ENCODE measurements at places on chromosomes 16 and 17.

GRCh38 chr16:1545044-1546040, 11.9 kb downstream of the TMEM204 start:
- no peak for DNase-seq

- no peak for DNase-seq
These were observed 18.5 kb upstream of the DOC2B start for GRCh38 chr17:199806-200545.

- no peak for DNase-seq
These were observed 5.2 kb downstream of the IL21R start for GRCh38 chr16:27407133-27407532.

DNA sequence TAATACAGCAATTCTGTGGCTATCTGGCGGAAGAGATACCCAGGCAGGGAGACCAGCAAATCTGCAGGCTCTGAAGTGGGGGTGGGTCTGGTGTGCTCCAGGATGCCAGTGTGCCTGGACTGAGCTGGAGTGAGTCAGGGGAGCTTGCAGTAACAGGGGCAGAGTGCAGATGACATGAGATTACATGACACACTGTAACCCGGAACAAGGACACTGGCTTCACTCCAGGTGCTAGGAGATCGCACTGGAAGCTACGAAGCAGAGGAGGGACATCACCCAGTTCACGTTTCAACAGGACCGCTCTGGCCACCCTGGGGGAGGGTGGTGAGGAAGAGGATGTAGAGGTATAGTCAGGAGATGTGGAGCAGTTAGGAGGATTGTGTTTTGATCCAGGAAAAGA, 475.6 kb downstream of the CDH13 start:
- DNase-seq: no peak

DNA sequence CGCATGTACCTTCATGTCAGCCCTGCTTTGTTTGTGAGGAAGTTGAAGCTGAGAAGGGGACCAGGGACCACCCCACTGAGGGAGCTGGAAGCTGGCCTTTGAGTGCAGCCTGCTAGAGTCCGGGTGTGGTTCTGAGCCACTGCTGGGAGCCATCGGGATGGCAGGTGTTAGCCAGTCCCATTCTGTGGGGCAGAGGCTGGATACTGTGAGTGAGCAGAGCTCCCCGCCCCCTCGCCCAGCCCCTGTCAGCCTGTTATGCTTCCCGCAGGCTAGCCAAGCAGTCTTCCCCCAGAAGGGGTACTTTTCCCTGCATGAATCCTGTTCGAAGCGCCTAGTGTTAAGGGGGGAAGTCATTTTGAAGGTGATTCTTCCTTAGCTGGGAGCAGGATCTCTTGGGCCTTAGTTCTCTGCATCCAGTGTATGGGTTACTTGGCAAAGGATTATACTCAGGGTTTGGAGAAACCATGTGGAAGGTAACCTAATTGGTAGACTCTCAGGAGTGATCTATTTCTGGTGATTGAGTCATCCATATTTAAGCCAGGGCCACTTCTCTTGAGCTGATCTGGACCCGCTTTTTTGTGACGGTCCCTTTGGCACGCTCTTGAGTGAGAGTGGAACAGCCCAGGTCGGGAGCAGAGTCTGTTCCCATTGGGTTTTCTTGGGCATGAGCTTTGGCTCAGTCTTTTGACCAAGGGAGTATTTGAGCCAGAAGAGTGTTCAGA, 23.8 kb downstream of the AKAP1 start:
- no peak for DNase-seq

DNA sequence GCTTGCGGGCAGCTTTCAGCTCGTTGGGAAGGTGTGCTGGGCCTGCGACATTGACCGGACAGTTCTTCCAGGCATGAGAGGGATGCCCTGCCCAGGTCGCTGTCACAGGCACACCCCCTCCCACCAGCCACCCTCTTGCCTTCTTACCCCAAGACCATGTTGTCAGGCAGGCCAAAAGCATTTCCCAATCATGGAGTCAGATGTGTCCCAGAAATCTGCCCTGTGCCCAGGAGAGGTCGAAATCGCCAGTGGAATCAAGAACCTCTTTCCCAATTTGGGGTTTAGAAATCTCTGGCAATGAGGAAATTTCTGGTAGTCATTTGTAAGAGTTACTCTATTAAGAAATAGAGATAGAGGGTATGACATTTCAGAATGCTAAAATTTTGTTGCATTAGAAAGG, 177.1 kb downstream of the RAB11FIP4 start:
- DNase-seq: no peak

- no peak for DNase-seq
These were observed 14.9 kb downstream of the SETD6 start for GRCh38 chr16:58530179-58530578.

DNA sequence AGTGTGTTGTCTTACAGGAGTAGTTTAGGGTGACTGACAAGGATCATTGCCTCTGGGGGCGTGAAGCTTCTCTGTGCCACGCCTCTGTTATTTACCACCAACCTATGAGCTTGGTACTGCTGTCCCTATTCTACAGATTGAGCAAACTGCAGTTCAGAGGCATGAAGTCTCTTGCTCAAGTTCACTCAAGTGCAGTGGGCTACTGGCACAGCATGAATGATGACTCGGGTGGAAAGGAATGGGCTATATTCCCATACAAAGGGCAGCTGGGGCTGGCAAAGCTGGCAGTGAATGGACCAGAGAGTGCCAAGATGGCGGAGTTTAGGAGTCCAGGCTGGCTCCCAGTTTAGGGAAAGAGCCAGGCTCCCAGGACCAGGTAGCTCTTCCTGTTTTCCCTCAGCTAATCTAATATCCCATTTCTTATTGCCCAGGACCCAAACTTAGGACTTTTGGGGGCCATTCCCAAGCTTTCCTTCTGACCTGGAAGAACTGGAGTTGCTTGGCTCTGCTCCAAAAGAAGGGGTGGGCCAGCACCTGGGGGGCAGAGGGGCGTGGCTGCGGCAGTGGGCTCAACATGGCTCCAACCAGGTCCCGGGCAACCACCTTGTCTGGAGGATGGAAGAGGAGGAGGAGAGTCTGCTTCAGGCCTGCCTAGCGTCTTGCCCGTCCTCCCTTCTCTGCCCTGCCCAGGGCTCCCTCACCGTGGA, 12.9 kb downstream of the PLK1 start:
- DNase-seq: no peak

GRCh38 chr17:55320594-55321426, 56.0 kb downstream of the HLF start:
- no peak for DNase-seq

DNA sequence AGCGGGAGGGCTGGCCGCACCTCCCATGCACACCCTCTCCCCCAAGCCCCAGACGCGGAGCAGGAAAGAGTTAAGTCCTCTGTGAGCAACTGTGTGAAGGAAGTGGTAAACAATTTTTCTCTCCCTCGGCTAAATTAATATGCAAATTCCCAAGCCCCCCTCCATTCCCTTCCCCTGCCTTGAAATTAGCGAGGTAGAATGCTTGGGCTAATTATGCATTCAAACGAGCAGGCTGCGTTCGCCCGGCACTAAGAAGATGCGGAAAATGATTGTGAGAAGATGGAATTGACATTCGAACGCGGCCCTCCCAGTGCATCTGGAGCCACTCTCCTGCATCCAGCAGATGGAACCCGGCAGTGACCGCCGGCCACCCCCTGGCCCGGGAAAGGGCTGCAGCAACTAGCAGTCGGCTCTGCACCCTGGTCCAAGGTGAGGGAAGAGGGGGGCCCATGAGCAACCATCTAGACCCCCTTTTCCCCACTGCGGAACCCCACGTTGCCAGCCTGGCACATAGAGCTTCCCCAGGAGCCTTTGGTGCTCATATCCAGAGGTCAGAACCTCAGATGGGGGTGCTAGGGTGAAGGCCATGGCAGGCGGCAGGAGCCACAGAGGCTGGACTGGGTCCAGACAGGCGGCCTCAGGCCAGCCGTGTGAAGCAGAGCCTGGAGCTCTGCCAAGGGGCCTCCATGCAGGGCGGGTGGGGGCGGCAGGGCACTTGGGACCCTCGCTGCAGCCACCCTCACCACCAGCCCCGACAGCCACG, 49.1 kb upstream of the ACSF3 start:
- DNase-seq: no peak

- DNase-seq: no peak
These were observed 161.1 kb downstream of the RAB11FIP4 start for GRCh38 chr17:31552568-31552967.

DNA sequence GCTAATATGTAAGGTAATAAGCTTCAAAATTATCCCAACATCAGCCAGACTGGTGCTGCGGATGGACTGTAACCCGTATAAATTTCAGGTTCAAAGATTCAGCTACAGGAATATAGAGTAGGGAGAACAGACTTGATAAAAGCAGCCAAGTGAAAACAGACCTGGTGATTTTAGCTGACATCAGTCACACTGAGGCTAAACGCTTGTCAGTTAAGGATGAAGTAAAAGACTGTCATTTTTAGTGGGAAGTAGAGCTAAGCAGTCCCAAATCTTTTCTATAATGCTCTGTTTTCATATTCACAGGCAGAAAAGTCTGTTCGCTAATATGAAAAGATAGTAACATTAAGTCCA, 35.4 kb downstream of the CMTM4 start:
- no peak for DNase-seq

DNA sequence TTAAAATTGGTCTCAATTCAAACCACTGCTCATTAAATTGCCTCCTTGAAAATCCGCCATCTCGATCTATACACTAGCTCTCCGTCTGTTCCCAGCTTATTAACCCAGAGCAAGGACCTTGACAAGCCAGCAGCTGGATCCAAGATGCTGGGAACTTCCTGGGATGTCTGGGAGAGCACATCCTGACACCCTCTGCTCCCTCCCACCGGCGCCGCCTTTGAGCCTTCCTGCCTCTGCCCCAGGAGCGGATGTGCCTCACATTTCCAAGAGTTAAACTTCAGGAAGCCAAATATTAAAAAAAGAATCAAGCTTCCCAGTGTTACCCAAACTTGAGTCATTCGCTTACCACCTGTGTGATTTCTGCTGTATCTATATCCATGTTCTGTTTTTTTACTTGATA, 107.9 kb downstream of the HAPSTR1 start:
- no peak for DNase-seq

- no peak for DNase-seq
These were observed 121.0 kb upstream of the NLRP1 start for GRCh38 chr17:5705081-5705875.

GRCh38 chr16:51636920-51637769, 486.1 kb upstream of the SALL1 start:
- no peak for DNase-seq

- no peak for DNase-seq
These were observed 18.0 kb downstream of the MYLK3 start for GRCh38 chr16:46730126-46730525.

DNA sequence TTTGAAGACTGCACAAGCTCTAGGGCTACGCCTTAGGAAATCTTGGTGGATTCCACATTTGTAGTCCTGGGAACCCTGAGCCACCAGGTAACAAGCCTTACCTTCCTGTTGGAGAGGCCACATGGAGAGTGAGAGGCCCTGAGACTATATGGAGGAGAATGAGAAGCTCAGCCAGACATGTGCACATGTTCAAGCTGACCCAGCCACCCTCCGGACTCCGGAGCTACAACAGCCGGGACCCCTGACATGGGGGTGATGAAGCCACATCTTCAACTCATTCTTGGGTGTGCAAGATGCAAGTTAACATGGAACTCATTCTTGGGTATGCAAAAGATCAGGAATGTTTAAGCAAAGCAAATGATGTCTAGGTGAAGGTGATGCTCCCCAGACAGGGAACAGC, 62.7 kb downstream of the GNA13 start:
- DNase-seq: no peak

- DNase-seq: no peak
These were observed 1.5 kb downstream of the TNRC6A start for GRCh38 chr16:24730914-24731313.

GRCh38 chr17:55411463-55411855, 10.2 kb downstream of the MMD start:
- no peak for DNase-seq

DNA sequence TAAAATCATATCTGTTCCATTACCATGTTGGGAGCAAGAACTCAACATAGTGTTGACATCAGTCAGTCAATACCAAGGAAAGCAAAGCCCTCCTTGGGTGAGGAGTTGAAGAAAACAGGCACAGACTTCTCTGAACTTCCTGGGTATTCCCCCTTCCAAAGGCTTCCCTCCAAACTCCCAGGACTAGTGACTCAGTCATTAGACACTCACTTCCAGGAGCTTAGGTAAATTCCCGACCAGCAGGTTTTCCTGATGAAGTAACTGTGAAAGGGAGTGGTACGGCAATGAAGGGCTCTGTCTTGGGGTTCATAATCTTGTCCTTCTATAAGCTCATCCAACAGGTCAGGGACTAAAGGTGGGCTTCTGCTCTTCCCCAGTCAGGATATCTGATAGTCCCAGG, 293.8 kb upstream of the AXIN2 start:
- DNase-seq: no peak

DNA sequence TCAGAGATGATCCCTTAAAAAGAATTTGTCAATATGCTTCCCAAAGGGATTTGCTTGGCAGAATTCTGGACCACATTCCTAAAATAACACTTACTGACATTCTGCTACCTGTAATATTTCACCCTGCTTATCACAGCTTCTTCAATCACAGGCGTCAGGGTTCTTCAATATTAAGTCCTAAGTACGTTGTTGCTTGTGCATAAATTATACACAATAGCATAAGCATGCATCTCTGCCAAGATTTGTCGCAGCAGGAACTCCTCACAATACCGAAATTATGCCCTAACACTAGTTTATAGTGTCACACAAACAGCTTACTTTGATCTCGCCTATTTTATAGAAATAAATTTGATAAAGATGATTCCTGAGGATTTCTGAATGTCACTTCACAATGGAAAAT, 48.9 kb downstream of the UBE2G1 start:
- DNase-seq: no peak

- DNase-seq: no peak
These were observed 21.2 kb downstream of the SOCS3 start for GRCh38 chr17:78338486-78339259.

DNA sequence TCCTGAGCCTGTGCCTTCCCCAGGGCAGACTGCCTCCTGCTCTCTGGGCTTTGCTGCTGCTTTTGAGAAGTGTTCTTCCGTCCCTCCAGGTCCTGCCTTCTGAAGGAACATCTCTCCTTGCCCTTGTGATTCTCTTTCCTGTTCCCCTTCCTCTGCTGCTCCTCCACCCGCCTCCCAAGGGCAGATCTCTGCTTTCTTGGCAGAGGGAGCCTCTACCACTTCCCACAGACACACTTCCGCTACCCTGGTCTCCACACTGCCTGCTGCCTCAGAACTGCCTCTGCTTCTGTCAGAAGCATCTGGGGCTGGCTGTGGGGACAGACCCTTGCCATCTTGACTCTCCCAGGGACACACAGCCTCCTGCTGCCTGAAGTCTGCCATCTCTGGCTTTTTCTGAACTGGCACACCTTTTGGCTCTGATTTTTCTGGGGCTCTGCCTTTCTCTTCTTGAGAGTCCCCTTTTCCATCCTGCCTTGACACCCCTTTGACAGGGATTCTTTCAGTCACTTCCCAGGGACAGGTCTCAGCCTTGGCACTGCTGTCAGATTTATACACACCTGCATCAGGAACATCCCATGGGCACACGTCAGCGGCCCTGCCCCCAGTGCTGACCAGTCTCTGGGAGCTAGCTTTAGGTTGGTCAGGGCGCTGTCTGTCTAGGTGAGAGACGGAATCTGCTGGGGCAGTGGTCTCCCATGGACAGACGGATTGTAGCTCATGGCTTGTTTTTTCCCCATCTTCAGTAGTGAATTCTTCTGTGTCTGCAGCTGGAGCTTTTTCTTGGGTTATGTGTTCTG, 16.6 kb downstream of the GPR179 start:
- DNase-seq: no peak
